ENCODE measurements at places on chromosomes 11 and 22. TPM values are rescaled to one million over a fixed set of nuclear protein-coding genes. Genes with fewer than 3 reads are reported as not detected.
A peak's percentile ranks its signal among the peaks of the same experiment; 100 is the strongest.

DNA sequence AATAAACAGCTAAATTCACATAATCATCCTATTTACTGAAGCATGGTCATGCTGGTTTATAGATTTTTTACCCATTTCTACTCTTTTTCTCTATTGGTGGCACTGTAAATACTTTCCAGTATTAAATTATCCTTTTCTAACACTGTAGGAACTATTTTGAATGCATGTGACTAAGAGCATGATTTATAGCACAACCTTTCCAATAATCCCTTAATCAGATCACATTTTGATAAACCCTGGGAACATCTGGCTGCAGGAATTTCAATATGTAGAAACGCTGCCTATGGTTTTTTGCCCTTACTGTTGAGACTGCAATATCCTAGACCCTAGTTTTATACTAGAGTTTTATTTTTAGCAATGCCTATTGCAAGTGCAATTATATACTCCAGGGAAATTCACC lies 10.7 kb downstream of the RAG1 start:
- DNase-seq = no peak

GRCh38 chr11:65430406-65431217 lies 8.0 kb downstream of the NEAT1 start:
- DNase-seq = no peak

- DNase-seq = no peak
Measured at GRCh38 chr11:66032957-66033735, 6.9 kb upstream of the CATSPER1 start.

DNA sequence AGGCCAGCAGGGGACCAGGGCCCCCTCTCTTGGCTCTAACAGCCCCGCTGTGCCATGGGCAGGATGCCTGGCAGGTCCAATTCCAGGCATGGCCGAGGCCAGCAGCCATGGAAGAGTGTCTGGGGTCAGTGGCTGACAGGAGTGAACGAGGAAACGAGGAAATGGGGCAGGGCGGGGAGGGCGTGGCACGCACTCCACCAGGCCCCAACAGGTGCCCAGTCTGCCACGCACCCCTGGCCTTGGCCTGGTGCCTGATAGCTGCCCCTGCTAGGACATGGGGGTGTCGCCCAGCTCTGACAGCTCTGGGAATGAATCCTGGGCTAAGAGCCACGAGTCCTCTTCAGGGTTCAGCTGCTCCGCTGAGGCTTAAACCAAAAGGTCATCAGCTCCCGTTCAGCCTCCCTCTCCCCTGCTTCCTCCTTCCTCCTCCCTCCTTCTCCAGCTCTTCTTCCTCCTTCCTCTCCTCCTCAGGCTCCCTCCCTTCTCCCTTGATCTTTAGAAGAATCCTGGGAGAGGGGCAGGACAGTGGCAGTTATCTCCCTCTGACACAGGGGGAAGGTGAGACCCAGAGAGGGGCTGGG lies 11.5 kb upstream of the TBC1D22A start:
- DNase-seq = peak; percentile 94

DNA sequence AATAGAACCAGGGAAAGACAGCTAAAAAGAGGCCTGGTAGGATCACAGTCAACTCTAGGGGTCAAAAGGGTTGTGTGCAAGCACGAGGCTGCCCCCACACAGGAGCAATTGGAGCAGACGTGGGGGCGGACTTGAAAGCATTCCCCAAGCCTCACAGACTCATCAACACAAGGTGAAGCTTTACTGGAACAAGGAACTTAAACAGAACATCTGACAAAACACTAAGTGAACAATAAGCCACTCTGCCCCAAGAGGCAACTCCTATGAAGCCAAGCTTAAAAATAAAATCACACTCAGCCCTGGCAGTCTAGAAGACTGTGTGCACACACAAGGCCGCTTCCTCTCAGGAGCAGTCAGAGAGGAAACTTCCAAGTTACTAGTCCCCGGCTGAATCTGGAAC lies 32.2 kb upstream of the TEAD1 start:
- peak; percentile 54 for DNase-seq

GRCh38 chr11:105321696-105322095 lies 182.1 kb upstream of the CARD18 start:
- DNase-seq = no peak

ELMOD1 gene
- polyA plus RNA-seq = 2.6 TPM

MYO18B gene
- 0.19 TPM for polyA plus RNA-seq

PAMR1 gene
- polyA plus RNA-seq = 2.4 TPM

GPHA2 gene
- 0.99 TPM for polyA plus RNA-seq

MS4A8 gene
- 0.67 TPM for polyA plus RNA-seq

SHANK2 gene
- polyA plus RNA-seq = 4.0 TPM

CHRDL2 gene
- polyA plus RNA-seq = 3.9 TPM

GAL3ST3 gene
- polyA plus RNA-seq = 7.6 TPM
